ENCODE measurements at places on chromosomes 4 and X. TPM values are rescaled to one million over a fixed set of nuclear protein-coding genes. Genes with fewer than 3 reads are reported as not detected.
A peak's percentile ranks its signal among the peaks of the same experiment; 100 is the strongest.

NXF2B gene
- 0.50 TPM for total RNA-seq

CDS1 gene
- 28.4 TPM for total RNA-seq

DNA sequence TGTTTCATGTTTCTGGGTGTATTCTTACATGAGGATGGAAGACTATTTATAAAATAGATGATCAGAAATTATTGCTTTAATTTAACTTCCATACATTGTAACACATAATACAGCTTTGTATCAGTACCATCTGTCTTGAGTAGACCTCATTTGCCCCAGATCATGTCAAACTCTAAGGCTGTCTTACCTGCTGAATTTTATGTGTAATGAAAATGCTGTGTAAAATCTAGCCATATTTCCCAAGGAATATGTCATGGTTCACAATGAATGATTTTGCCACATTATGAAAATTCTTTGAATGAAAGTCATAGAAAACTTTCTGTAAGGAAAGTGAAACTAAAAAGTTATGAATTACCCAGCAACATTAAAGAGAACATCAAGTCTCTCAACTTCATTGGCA lies 7.4 kb downstream of the BDH2 start:
- no peak for DNase-seq

MAOB gene
- total RNA-seq = 99.9 TPM

PABPC5 gene
- 3.1 TPM for total RNA-seq

EGF gene
- 5.5 TPM for total RNA-seq

- no peak for DNase-seq
These were observed 61.5 kb upstream of the GATB start for GRCh38 chr4:151822331-151822730.

COPS4 gene
- total RNA-seq = 34.3 TPM

HTT gene
- total RNA-seq = 121 TPM

DNA sequence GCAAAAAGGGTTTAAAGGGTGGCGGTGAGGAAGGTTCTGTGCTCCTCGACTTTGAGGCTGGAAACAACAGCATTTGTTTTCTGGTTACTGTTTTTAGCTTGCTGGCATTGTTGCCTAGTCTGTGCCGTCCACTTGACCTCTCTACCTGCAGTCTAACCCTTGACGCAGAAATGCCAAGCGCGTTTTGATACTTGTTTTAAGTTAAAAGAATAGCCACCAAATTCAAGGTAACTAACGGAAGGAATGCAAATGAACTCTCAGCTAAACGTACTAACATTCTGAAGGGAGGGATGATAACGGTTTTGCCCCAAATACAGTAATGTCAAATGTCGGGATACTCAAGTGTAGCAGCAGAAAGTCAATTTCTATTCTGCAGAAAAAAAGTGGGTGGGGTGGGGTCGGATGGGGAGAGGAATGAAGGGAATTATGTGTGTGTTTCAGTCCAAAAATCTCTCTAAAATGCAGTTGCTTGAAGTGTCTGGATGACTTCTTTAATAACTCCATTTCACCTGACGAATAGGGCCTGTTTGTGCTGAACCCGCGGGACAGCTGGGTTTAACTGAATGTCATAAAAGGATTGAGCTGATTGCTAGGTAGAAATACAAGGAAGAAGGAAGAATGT lies 3.4 kb upstream of the NKX6-1 start:
- no peak for DNase-seq

GRCh38 chr4:105710678-105711077 lies 2.1 kb downstream of the GSTCD start:
- no peak for DNase-seq

DNA sequence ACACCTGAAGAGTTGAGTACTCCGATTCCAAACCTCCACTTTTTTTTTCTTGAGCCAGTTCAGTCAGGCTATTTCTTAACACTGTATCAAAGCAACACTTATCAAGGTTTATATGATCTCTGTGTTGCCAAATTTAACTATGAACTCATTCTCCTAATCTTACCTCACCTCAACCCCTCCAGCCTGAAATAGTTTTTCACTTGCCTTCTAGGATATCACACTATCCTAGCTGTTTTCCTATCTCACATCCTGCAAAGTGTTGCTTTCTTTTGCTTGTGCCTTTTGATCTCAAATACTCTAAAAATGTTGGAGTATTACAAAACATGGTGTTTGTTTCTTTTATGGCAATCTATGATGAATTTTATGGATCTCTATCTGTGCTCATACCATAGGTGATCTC lies 415.0 kb downstream of the CFAP47 start:
- DNase-seq = no peak

- no peak for DNase-seq
These were observed 111.1 kb downstream of the SLC4A4 start for GRCh38 chr4:71449878-71450277.

- no peak for DNase-seq
These were observed 144.8 kb upstream of the UNC5C start for GRCh38 chr4:95693594-95693993.

DNA sequence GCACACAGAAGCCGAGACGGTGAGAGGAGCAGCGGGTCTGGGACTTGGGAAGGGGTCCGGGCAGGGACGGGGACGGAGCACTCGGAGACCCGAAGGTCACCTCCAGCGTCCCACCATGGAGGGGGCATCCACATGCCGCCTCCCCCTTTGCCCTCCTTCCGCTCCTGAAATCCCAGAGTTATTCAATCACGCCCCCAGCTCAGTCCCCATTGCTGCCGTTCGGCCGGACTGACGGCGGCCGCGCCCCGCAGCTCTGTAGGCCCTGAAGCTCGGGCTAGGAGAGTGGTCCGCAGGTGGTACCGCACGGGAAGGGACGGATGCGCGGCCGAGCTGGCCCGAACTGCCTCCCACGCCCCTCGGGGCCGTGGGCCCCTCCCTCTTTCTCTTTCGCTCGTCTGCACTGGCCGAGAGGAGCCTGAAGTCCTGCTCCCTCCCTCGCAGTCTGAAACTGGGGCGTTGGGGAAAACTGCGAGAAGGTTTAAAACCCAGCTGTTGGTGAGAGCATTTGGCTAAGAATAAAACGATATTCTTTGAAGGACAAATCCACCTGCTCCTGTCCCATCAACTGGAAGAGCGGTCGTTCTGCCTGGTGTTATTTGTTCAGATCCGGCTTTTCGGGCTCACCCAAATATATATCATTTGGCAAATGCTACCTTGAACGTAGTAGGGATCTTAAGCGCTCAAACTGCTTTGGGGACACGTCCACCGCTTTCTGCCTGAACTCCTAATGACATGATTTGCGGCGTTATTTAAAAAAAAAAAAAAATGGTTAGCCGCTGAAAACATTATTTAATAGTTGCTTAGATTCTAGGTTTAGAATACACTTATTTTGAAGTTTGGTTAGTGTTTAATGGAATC lies 719 bp downstream of the USO1 start:
- DNase-seq = peak; percentile 30

ITM2A gene
- total RNA-seq = 76.5 TPM

Data from dorsolateral prefrontal cortex (tissue), 122 donors.